ENCODE measurements at places on chromosomes 4 and X.

DNA sequence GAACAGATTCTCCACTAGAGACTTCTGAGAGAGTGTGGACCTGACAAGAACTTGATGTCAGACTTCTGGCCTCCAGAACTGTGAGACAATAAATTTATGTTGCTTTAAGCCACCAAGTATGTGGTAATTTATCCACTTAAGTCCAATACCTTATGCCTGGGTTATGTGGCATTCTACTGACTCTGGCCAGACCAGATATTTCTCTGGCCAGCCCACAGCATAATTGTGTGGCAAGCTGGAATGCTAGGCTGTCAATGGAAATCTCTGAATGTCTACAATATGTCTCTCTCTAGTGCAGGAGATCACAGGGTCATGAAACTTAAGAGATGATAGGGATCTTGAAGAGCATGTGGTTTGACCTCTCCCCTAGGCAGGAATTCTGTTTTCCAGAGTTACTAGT, 251.0 kb downstream of the ZNF674 start:
- DNase-seq: no peak

GRCh38 chr4:75325318-75325979, 188.8 kb downstream of the RCHY1 start:
- no peak for DNase-seq

- DNase-seq: no peak
These were observed 406.1 kb downstream of the RAPGEF2 start for GRCh38 chr4:159508917-159509500.

DNA sequence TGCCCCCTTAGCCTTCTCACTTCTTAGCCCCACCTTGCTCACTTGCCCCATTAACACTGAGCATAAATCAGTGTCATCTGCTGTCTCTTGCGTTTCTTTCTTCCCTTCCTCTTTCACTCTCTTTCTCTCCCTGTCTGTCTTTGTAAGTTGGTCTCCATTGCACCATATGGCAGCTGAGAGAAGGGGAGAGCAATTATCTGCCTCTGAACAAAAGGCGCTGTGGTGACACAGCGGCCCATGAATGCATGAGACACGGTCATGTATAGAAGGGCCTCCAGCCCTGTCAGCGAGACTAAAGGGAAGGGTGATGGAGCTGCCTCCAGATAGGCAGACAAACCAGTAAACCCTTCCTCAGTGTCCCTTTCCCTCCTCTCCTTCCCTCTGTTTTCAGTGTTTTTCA, 88.8 kb upstream of the PCDH18 start:
- no peak for DNase-seq

GRCh38 chr4:109429545-109429944, 4.1 kb upstream of the SEC24B start:
- no peak for DNase-seq

DNA sequence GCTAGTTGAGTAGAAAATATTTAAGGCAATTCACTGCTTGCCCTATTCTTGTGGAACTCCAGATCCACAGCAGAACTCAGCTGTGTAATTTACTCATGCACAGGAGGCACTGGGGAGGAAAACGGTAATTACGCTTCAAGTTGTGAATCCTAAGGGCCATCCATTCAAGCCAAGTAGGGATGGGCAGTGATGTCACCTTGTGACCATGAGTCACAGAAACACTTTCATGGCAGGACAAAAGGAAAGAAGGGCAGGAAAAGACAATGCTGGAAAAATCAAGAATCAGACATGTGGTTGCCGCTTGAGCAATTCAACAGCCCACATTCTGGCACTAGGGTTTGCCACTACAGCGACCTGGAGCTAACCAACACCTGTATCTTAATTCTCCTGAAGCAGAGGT, 1.4 kb downstream of the PAQR3 start:
- no peak for DNase-seq

- DNase-seq: no peak
These were observed 258.1 kb upstream of the AGTR2 start for GRCh38 chrX:115912372-115912897.

DNA sequence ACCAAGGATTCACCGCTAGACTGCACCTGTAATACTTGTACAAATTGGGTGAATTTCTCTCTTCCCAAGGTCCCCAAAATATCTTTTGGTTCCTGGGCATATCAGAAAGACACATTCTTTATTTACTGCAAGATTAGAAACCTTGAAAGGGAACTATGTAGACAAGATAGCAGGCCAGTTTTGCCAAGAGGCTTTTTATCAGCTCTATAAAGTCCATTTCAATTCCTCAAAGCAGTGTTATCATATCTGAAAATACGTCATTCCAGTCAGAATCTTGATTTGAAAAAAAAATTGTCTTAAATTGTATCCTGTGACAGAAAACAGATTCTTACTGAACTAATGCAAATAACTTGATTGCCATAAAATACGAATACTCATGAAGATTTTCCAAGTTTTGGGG, 37.0 kb upstream of the NSG1 start:
- no peak for DNase-seq

DNA sequence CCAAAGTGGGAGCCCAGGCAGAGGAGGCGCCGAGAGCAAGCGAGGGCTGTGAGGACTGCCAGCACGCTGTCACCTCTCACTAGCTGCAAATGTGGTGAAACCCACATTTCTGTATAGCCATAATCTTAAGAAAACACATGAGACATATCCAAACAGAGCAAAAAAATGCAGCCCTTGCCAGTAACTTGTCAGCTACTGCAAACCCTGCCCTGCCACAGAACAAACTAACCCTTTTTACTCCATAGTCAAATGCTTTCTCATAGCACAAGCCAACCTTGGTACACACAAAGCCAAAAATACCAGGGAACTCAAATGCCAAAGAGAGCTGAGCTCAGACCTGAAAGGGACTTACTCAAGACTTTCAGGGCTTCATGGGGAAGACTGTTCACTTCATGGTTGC, 14.9 kb upstream of the NXF3 start:
- no peak for DNase-seq

Measured in HFF-Myc (cell line).